Stimulated activated CD4-positive, alpha-beta T cell treated with anti-CD3 and anti-CD28 coated beads, Interleukin-1b, Interleukin-23, amount 100 ng/mL, for 24 hours (primary cell): ENCODE measurements at places on chromosomes 5 and 9.

DNA sequence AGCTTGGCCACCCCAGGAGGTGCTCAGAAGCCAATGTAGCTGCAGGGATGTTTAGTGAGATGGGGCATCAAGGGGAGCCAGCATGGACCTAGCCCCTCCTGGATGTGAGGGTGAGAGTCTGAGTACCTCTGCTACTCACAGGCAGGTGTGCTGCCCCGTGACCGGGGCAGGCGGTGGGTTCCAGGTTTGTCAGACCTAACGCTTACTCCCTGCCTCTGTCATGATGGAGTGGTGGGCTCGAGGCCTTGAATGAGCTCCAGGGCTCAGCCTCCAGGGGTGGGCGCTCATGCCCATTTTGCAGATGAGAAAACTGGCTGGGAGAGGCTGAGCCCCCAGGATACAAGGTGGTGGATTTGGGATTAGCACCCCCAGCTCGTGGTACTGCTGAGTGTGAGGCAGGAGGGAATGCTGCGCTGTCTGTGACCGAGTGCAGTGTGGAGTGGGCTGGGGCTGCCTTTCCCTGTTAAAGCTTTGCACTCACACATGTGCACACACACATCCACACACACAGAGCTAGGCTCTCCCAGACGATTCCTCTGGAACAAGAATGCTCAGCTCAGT is 1.5 kb downstream of the RXRA start:
- DNase-seq: no peak

GRCh38 chr9:85425153-85425611 is 316.6 kb downstream of the AGTPBP1 start:
- DNase-seq: peak; percentile 2

DNA sequence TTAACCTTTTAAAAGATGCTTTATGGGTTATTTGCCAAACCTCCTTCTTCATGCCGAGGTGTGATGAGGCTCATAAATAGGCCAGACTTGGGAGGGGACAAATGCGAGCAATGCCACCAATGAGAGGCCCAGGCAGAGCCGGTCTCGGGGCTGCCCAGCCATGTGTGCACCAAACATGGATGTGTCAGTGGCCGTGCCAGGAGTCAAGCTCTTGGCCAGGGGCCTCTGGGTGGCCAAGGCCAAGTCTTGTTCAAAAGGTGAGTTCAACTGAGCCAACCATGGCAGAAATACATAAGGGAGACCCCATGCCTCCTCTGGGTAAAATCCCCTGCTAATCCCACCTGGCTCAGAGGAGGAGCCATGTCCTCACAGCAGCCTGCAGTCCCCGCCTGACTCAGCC is 10.9 kb upstream of the LCN15 start:
- no peak for DNase-seq

DNA sequence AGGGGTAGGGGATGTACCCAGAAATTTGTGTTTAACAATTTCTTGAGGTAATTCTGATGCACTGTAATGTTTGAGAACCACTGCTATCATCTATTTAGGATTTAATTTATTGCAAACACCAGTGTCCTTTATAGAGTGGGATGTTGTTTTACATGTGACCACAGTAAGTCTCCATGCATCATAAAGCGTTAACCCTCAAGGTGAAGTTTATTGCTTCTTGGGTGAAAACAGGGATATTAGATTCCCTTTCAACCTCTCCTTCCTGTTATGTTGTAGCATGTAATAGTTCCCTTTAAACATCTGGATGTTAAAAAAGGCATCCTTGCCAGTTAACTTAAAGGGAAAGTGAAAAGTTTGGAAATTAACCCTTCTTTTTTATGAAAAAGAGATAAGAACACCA is 35.8 kb upstream of the ATG10 start:
- DNase-seq: no peak

DNA sequence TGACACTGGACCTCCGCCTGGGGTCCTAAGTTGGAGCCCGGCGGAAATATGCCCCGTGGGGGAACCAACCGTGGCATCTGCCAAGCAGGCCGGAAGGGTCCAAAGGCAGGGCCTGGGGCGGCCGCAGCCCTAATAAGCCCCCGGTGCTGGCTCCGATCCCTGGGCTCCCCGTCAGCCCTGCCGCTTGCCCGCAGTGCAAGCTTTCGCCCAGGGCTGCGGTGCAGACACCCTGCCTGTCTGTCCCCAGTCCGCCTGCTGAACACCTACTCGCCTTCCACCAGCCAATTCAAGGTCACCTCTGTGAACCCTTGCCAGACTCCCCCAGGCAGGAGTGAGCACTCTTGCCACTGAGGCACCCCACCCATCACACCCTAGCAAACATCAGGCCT is 502 bp upstream of the PTGR1 start:
- no peak for DNase-seq
